ENCODE measurements at places on chromosomes 3 and 15. TPM values are rescaled to one million over a fixed set of nuclear protein-coding genes. Genes with fewer than 3 reads are reported as not detected.

The VWA5B2 gene
- total RNA-seq: 0.47 TPM

GRCh38 chr3:111906656-111907055 is 47.6 kb downstream of the PHLDB2 start:
- no peak overlapping the region for H3K27ac ChIP-seq
- no peak overlapping the region for H3K4me3 ChIP-seq
- H3K4me1 ChIP-seq: peaks cover 27% of the 10 kb centered on the region

The THBS1 gene
- 226 TPM for total RNA-seq

GRCh38 chr15:70375586-70375985 is 277.9 kb upstream of the TLE3 start:
- DNase-seq: no peak
- H3K27me3 ChIP-seq: no peaks in the 10 kb centered on the region
- H3K36me3 ChIP-seq: no peaks in the 10 kb centered on the region

The GOLGA6D gene
- total RNA-seq: not detected

DNA sequence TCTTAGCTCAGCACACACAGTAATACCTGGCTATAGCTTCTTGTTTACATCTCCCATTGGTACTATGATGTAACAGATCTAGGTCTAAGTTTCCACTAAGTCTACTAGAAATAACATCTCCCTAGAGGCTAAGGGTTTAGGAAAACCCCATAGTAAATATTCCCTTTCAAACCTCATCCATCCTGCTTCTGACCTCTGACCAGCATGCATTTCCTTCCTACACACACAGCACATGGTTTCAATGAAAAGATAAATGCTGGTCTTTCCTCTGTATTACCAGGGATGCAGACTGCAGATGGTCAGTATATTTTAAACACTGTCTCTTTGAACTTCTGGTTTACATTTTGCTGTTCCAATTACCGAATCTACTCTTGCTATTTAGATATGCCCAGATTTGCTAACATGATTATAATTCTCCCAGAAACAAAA is 96.6 kb downstream of the EFL1 start:
- no peaks in the 10 kb centered on the region for H3K4me1 ChIP-seq
- H3K4me3 ChIP-seq: no peak overlapping the region
- no peak overlapping the region for H3K27ac ChIP-seq
- DNase-seq: no peak
- no peaks in the 10 kb centered on the region for H3K27me3 ChIP-seq

The POLQ gene
- 0.56 TPM for total RNA-seq

DNA sequence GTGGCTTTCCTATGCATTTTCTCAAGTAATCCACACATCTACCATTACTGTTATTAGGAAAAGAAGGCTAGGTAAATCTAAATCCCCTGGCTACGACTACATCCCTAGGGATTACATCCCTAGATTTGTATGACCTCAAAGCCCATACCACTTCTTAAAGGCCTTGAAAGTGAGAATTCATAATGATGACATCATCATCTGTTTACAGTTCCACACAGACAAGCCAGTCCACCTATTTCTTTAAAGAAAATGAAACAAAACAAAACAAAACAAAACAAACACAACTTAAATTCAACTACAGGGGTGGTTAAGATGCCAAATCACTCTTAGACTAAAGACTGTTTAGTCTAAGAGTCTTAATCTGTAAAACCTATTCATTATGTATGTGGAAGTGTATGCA is 5.7 kb downstream of the WDR72 start:
- H3K4me1 ChIP-seq: no peaks in the 10 kb centered on the region
- no peak overlapping the region for H3K4me3 ChIP-seq
- no peak for DNase-seq
- peaks cover under 1% of the 10 kb centered on the region for H3K27me3 ChIP-seq
- no peaks in the 10 kb centered on the region for H3K36me3 ChIP-seq

DNA sequence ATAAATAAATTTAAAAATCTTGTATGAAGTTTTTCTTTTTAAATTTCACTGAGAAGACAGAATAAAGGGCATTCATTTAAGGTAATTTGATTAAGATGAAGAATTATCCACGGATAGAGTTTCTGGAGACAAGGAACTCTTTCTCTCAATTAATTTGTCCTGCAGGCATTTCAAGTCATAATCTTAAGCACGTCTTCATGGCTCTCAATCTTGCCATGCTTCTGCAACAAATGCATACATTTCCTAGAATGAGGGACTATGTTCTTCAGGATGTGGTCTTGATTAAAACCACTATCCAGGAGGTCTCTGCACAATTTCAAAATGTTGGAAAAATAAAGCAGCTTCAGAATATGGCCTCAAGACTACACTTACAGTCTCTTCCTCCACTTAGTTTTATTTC is 67.6 kb upstream of the LSAMP start:
- no peak overlapping the region for H3K27ac ChIP-seq
- no peaks in the 10 kb centered on the region for H3K4me1 ChIP-seq
- H3K4me3 ChIP-seq: no peak overlapping the region
- no peaks in the 10 kb centered on the region for H3K27me3 ChIP-seq
- H3K36me3 ChIP-seq: no peaks in the 10 kb centered on the region
- DNase-seq: no peak

GRCh38 chr3:47874913-47875312 is 72.0 kb downstream of the DHX30 start:
- H3K36me3 ChIP-seq: peaks cover 77% of the 10 kb centered on the region
- H3K27me3 ChIP-seq: no peaks in the 10 kb centered on the region
- no peak overlapping the region for H3K4me3 ChIP-seq
- peaks cover 5% of the 10 kb centered on the region for H3K4me1 ChIP-seq
- DNase-seq: no peak

The ABHD17C gene
- total RNA-seq: 28.2 TPM

The TBCCD1 gene
- 10.3 TPM for total RNA-seq

DNA sequence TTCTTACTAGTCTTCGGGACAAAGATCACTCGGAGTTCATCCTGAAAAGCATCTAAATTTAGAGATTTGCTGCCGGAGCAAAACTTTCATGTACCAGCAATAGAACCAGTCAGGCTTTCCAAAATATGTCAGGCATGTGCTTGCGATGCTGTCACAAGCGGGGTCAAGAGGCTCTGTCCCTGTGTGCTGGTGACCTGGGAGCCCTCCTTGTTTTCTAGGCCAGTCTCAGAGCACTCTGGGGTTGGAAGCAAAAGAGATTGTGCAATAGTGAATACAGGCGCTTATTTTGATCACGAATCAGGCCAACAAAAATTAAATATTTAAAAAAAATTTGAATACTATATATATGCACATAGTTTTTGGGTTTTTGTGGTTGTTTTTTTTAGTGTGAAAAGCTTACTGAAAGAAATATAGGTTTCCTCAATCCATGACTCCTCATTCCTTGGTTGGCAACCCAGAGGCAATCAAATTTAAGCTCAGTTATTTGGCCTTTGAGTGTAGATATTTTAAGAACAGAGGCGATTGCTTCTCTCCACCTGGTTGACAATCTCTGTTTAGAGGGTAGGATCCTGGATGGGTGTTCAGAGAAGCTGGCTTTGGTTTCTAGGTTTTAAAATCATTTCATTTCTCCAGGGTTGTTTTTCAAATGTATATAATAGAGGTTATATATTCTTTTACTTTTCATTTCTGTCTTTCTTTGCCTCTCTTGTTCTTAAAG is 8.4 kb upstream of the KLHL24 start:
- H3K27ac ChIP-seq: peak overlapping the region; percentile 58
- H3K27me3 ChIP-seq: no peaks in the 10 kb centered on the region
- H3K4me3 ChIP-seq: no peak overlapping the region
- no peaks in the 10 kb centered on the region for H3K36me3 ChIP-seq
- peak; percentile 73 for DNase-seq

GRCh38 chr3:193793123-193793522 is 200.1 kb downstream of the OPA1 start:
- H3K4me1 ChIP-seq: peaks cover 18% of the 10 kb centered on the region
- no peak overlapping the region for H3K4me3 ChIP-seq
- H3K27ac ChIP-seq: no peak overlapping the region
- no peaks in the 10 kb centered on the region for H3K27me3 ChIP-seq
- no peaks in the 10 kb centered on the region for H3K36me3 ChIP-seq

The CPNE9 gene
- 0.44 TPM for total RNA-seq

DNA sequence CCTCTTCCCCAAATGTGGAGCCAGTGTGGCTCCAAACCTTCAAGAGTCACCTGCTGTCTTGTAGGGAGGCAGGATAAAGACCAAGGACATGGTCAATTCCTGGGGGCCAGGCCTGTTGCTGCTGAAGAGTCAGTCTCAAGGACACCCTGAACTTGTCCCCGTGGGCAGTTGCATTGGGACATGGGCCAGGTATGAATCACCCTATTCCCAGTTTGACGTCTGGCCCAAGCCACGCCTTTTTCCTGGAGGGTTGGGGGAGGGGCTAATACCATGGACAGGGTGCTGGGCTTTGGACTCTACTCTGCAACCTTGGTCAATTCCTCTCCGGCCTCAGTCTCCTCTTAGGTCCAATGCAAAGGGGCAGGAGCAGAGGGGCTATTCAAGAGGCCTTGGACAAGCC is 10.4 kb downstream of the ATP2B2 start:
- no peak for DNase-seq
- peaks cover 9% of the 10 kb centered on the region for H3K27me3 ChIP-seq
